Fibroblast of skin of abdomen (primary cell): ENCODE measurements at places on chromosomes 3 and 15.

- no peak for DNase-seq
These were observed 580.5 kb downstream of the OTOL1 start for GRCh38 chr3:162077108-162077507.

GRCh38 chr3:129226374-129226773 is 23.0 kb upstream of the COPG1 start:
- DNase-seq: peak; percentile 75

GRCh38 chr3:64224826-64225610 is at the start of gene PRICKLE2:
Gene PRICKLE2 (minus strand): TSS chr3:64225466. CDS start chr3:64198927, 26,539 bp downstream.
- peak; percentile 84 for DNase-seq

DNA sequence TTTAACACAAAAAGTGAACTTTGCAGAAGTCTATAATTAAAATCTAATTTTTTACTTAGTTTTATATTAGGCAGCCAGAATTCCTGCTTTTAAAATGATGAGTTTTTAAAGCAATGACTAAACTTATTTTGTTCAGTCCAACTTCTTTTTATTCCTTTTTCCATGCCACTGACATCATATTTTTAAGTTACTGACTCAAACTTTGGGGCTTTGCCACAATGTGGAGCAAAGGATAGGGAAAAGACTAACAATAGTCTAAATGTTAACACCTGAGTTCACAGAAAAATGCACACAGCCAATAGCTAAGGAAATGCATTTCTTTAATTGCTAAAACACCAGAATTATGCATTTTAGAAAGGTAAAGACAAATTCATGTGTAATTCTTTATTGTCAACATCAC is 647.6 kb upstream of the DPPA4 start:
- no peak for DNase-seq

GRCh38 chr15:58419803-58420524 is 11.8 kb upstream of the LIPC start:
- no peak for DNase-seq
